Glomerular endothelial cell (primary cell): ENCODE measurements at places on chromosomes 3 and 15. TPM values are rescaled to one million over a fixed set of nuclear protein-coding genes. Genes with fewer than 3 reads are reported as not detected.

ERICH6 gene
- total RNA-seq, result not detected in 2 replicates

BUB1B gene
- 14.0 and 15.2 TPM in 2 replicates for total RNA-seq

DNAH12 gene
- total RNA-seq, result 0.12 and 0.92 TPM in 2 replicates

PIERCE2 gene
- 0.29 and 2.0 TPM in 2 replicates for total RNA-seq

CMC1 gene
- 11.3 and 16.0 TPM in 2 replicates for total RNA-seq

PLSCR5 gene
- total RNA-seq, result not detected in 2 replicates
